Stimulated activated CD4-positive, alpha-beta T cell treated with anti-CD3 and anti-CD28 coated beads, Interleukin-1b, Interleukin-23, amount 100 ng/mL, for 48 hours (primary cell): ENCODE measurements at places on chromosomes 7 and 10.
A peak's percentile ranks its signal among the peaks of the same experiment; 100 is the strongest.

DNA sequence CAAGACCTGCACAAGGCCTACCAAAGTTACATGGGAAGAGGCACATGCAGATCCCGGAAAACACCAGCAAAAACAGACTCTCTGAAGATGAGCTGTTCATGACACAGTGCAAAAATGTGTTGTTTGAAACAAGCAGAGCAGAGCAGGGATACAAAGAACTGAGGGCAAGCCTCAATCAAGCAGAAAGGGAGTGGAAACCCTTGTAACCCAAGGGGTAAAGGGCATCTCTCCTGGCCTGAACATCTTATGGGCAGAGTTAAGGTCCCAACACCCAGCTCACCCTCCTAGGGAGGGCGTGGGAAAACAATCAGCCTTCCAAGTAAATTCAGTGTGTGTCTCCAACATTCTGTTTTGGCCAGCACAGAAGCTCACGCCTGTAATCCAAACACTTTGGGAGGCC lies 10.5 kb downstream of the PSPH start:
- no peak for DNase-seq

- DNase-seq, result no peak
Measured at GRCh38 chr10:119246862-119247549, 39.6 kb downstream of the GRK5 start.

DNA sequence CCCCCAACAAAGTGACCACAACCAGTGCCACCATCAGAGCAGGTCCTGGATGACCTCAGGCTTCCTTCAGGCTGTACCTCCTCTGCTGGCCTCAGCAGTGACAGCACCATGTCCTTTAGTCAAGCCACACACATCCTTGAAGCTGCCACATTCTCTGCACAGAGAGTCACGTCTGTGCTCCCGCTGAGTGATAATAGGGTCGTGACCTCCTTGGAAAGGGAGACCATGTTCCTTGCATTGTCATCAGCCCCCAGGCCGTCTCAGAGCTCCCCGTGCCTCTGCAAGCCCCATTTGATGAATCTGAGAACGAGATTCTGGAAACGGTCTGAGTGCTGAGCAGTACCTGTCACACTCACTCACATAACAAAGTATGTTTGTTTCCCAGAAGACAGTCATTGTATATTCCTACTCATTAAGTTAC lies 106.5 kb upstream of the PRR15 start:
- no peak for DNase-seq

DNA sequence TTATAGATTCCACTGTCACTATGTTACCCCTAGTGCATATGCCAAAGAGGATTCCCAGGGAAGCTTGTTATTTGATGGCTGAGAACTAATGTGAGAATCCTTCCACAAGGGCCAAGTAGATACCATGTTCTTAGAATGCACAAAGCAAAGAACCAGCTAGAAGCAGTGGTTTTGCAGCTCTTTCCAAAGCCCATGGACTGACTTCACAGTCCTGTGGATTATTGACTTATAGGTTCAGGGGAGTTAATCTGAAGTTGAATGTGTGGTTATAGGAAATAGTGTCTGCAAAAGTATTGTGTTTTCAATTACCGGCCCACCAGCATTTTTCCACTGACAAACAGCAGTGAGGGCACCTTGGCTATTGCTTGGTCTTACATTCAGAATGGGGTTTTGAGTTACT lies 28.2 kb downstream of the TIMM23 start:
- no peak for DNase-seq

GRCh38 chr7:51300762-51301674 lies 15.6 kb downstream of the COBL start:
- no peak for DNase-seq

DNA sequence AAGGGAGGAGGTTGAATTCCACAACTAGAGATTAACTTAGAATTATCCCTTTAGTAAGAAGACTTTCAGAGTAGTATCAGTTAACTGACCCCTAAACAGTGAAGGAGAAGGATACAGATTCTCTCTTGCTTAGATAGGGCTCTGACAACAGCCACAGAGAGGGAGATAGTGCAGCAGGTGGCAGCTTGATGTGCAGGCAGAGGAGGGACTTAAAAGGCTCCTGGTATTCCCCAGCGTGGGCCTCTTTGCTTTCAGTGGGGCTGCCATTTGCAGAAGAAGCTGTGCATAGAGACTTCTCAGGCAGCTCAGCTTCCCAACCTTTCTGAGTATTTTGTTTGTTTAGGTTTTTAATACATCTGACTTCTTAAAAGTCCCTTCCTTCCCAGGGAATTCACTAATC lies 16.0 kb downstream of the FZD1 start:
- no peak for DNase-seq

DNA sequence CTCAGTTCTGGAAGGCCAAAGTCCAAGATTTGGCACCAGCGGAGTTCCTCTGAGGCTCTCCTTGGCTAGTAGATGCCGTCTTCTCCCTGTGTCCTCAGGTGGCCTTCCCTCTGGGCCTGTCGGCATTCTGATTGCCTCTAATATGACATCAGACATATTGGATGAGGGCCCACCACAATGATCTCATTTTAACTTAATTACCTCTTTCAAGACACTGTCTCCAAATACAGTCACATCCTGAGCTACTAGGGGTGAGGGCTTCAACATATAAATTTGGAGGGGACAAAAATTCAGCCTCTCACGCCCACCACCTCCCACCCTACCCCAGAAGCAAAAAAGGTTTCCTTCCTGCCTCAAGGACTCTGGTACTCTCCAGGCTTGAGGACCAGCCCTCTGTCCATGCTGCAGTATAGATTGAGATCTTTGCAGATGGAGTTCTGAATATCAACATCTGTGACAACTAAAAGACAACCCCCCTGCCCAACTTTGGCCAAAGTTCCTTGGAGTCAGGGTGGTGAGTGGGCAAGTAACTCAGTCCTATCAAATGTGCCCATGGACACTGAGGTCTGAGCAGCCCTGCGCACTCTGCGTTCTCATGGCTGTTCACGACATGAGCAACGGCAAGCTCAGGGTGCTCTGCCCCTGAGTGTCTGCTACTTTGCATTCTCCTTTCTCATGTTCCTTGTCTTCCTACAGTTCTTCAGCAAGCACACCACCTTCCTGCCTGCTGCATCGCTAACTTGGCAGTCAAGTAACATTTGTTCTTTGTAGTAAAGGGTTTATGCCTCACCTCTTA lies 11.5 kb downstream of the TMEM176B start:
- no peak for DNase-seq

- no peak for DNase-seq
Measured at GRCh38 chr10:77201135-77202106, 436.2 kb downstream of the KCNMA1 start.

DNA sequence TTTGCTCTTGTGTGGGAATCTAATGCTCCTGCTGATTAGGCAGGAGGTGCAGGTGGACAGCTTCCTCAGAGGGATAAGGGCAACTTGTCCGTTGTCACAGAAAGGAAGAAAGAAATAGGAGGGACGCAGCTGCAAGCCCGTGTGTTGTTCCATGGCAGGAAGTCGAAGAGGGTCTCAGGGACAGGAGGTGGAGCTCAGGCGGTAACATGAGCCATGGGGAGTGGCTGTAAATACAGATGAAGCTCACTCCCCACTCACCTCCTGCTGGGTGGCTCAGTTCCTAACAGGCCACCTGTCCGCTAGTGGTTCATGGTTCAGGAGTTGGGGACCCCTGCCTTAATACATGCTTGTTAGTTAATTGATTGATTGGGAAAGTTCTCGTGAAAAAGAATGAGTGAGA lies 101.7 kb upstream of the SFMBT2 start:
- no peak for DNase-seq

GRCh38 chr7:35819954-35820703 lies 19.3 kb downstream of the SEPTIN7 start:
- no peak for DNase-seq

- no peak for DNase-seq
Measured at GRCh38 chr10:44831581-44831980, 79.6 kb upstream of the TMEM72 start.

DNA sequence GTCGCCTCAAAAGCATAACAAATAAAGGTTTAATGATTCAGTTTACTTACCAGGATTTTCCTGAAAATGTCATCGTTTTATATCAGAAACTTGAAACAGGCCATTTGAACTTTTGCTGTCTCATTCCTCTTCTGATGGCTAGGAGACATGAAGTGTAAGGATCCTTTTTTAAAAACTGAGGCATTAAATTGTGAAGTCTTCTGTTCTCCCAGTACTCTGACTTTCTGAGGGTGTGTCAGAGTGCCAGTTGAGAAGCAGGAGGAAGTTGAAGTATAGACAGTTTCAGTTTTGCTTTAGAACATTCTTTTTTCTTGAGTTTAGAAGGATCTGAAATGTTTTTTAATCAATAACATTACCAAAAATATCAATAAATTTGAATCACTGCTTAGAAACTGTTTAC lies at the start of gene SAMD9L:
Gene SAMD9L, minus strand, starts transcription at position 242 of the 400 bp plus-strand sequence. CDS start 12,414 bp downstream, outside the sequence.
- DNase-seq, result no peak

- DNase-seq, result no peak
Measured at GRCh38 chr7:26556061-26556881, 264.6 kb downstream of the SNX10 start.

DNA sequence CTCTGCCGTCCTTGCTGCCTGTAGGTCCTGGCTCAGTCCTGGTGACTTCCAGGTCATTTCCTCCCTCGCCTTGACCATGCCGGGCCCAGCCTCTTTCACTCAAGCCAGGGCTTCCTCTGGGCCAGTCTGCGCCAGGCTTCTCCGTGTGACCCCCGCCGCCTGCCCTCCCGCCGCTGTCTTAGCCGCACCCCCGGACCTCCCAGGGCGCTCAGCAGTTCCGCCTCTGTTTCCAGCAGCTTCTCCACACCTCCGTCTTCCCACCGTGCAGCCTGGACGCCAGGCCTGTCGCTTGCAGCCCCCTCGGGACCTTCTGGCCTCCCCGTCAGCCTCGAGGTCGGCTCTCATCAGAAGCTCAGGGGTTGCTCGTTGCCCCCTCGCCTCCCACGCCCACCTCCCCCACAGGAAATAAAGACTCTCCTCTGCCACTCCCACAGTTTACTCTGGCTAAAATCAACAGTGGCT lies 123.0 kb upstream of the FZD8 start:
- no peak for DNase-seq

- no peak for DNase-seq
Measured at GRCh38 chr10:29600067-29600466, 34.7 kb downstream of the SVIL start.

DNA sequence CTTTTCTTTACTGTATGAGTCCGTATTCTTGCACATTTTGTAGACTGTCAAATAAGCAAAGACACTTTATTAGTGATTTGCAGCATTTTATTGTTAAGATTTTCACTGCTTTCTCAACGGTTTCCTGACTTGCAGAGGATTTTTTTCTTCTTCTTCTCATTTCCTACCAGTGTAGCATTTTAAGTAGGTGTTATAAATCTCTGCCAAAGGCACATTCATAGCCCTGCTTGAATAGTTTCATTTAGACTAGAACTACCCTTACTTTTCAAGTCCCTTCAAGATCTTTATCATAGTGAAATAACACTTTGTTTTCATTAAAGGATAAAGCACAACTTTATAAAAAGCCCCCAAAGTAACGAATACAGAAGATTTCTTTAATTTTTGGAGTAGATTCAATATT lies 271.4 kb downstream of the TSPAN12 start:
- no peak for DNase-seq

DNA sequence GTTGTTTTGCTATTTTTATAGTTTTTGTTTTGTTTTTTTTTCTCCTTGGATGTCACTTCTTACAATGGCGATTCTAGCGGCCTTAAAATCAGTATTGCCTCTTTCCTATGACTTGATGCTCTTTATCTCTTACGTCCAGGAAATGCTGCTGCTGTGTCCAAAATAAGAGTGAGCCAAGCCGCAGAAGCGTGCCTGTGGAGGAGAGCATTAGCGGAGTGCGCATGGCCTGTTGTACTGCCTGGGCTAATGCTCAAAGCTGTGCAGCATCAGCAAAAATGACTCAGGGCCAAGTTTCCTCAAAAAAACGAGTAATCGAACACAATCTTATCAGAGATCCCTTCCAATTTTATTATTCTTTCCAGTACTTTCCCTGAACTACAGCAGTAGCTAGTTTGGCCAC lies 18.5 kb upstream of the GAD2 start:
- no peak for DNase-seq

DNA sequence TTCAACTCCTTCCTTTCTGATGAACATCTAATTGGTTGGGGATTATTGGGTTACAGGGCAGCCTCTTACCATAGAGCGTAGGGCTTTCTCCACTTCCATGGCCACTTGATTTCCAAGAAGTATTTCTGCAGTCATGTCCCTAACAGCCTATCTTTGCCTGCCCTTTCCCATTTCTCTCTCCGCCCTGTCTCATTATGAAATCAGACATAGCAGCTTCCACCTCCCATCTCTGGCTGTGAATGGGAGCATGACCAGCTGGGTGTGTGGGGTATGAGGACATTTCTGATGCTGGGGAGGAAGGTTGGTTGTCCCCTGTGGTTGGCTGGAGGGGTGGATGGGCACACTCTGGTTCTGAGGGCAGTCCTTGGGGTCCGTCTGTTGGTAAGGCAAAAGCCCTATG lies 41.2 kb downstream of the ADCYAP1R1 start:
- no peak for DNase-seq

DNA sequence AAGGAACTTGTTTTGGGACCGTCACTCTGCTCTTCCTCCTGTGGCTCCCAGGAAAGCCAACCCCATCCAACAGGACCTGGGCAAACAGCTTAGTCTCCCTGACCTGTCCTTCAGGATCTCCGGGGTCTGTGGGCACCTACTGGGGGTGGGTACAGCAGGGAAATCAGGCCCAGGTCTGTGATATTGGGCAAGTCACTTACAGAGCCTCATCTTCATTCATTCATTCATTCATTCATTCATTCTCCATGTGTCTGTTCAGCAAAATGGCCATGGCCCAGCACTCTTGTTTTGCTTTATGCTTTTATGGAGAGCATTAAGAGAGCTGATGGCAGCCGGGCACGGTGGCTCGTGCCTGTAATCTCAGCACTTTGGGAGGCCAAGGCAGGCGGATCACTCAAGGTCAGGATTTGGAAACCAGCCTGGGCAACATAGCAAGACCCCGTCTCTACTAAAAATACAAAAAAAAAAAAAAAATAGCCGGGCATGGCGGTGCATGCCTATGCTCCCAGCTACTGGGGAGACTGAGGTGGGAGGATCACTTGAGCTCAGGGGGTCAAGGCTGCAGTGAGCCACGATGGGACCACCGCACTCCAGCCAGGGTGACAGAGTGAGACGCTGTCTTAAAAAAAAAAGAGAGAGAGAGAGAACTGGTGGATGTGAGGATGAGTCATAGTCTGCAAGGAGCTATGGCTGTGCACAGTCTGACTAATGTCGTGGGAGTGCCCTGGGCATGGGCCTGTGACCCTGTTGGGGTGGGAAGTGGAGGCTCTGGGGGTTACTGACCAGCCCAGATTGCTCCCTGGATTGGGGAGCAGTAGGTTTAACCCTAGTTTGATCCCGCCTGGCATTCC lies 54.3 kb downstream of the CLIP2 start:
- DNase-seq, result peak; percentile 14

DNA sequence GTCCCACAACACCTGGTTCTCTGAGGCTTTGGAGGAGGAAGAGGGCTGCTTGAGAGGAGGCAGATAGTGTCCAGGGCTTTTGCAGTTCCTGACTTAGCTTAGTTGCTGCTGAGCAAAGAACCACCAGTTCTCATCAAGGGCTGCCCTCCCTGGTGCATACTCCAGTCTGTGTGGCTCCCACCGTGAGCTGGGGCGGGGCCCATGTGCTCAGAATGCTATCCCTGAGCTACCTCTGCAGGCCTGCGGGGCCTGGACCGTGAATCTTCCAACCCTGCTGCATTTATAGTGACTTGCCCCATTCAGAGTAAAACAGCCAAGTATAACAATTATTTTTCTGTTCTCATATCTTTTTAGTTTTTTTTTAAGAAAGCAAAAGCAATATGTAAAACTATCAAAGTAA lies 49.2 kb downstream of the TACR2 start:
- DNase-seq, result no peak

- DNase-seq, result no peak
Measured at GRCh38 chr7:134449680-134450079, 9.2 kb downstream of the AKR1B1 start.

GRCh38 chr7:69778138-69778537 lies 179.9 kb downstream of the AUTS2 start:
- DNase-seq, result no peak
